ENCODE measurements at places on chromosomes 3 and 15.

- no peak for DNase-seq
Observed at GRCh38 chr3:52451237-52452083, 2.4 kb downstream of the TNNC1 start.

DNA sequence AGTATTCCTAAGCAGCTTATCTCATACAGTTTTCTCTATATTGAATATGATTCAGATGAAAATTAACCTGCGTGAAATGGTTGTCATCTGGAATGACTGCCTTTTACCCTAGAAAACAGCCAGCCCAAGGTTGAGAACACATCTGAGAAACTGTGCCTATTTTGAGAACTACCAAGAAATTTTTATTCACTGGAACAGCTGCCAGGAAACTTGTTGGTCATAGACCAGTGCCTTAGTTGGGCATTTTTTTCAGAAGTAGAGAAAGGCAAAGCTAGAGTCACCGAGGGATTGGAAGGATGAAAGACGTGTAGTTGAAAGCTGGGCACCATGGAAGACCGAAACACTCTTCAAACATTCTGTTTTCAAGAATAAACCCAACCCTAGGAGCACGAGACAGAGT is 277.1 kb downstream of the LPP start:
- no peak for DNase-seq

DNA sequence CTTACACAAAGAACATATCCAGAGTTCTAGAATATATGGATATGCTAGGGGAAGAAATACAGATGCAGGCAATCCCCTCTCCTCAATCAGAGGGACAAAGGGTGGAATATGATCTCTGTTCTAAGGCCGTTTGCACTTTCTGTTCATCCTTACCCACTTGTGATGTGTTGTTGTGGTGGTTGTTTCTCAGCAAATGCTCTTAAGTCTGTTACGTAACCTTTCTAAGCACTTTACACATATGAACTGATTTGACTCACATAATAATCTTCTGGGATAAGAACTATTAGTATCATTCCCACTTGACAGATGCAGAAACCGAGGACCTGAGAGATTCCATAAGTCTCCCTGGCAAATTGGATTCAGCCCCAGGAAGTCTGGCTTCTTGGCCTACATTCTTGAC is 40.5 kb downstream of the NGRN start:
- DNase-seq: no peak

DNA sequence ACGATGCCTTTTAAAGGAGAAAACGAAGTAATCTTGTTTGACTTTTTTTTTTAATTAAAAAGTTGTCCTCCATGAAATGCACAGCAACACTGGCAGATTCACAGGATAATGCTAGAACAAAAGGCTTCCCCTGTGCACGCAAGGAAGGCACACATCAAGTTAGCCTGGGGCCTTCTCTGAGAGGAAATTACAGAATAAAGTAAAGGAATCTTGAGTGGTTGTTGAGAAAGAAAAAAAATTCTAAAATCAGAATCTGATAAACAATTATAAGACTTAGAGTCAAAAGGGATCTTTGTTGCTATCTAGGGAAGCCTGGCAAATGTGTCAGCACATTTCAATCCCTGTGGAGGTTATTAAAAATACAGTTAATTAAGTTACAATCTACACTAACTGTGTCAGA is 946.0 kb downstream of the IGSF11 start:
- no peak for DNase-seq

DNA sequence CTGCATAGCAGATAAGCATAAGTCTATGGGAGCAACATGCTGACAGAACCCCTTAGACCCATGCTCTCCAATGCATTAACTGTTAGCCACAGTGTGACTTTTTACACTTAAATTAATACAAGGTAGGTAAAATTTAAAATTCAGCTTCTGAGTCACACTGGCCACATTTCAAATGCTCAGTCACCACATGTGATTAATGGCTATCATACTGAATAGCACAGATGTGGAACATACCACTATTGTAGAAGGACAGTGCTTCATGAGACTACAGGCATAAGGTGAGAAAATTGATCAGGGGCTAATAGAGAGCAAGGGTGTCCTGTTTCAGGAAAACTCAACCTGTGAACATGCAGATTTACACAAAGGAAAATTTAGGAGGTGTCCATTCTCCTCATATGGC is 357.0 kb upstream of the SEMA6D start:
- DNase-seq: no peak

- no peak for DNase-seq
Observed at GRCh38 chr3:22122567-22122966, 371.6 kb upstream of the ZNF385D start.
